NCI-H1436 treated with DMSO at 0.1 percent for 48 hours (cell line): ENCODE measurements at places on chromosomes 3 and 15.

DNA sequence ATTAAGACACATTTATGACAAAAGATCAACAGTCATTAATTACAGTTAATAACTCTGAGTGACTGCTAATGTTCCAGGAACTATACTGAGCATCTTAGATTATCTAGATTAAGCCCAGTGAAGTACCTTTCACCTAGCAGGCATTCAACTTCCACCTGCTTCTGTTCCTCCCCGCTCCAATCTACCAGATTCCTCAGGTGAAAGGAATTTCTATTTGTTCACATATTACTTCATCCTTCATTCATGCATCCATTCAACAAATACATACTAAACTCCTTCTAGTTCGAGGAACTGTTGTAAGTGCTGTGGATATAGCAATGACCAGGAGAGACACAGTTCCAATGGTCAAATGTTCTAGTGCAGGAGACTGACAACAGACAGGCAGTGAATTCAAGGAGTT, 139.3 kb downstream of the FILIP1L start:
- DNase-seq, result no peak

DNA sequence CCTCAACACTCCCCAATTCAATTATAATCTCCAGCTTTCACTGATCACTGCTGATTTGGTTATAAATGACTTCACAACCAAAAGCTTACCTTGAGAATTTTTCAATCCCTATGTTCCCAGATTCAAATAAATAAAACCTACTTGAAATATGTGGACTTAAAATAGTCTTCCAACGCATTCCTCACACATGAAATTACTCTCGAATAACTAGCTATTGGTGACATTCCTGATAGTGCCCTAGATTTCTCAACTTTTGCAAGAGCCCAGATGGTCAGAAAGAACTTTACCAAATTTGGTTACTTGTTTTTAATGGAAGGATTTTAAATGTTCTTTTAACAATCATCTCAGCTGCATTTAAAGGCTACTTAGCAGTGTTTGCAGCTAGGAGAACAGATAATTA, 605.5 kb downstream of the FHIT start:
- no peak for DNase-seq

- no peak for DNase-seq
These were observed 349.3 kb upstream of the THRB start for GRCh38 chr3:24843955-24844354.

DNA sequence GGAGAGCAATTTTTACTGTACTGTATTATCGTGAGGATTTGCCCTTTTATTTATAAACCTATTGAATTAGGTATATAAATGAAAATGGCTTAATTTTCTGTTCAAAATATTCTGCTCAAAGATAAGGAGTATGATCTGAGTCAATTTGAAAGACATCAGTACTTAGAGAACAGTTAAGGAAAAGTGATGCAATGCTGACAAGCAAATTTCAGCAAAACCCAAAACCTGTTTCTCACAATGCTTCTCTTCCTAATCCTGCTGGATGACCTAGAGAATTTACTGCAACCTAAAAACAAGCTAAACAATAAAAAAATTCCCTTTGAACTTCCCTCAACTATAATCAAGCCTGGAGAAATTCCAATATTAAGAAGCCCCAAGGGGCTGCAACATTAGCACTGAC, 82.7 kb downstream of the RFX7 start:
- DNase-seq, result no peak

- no peak for DNase-seq
These were observed 166.7 kb upstream of the THBS1 start for GRCh38 chr15:39414201-39414600.
